Globus pallidus (tissue), 1 donor: ENCODE measurements at places on chromosomes 2 and 18.

DNA sequence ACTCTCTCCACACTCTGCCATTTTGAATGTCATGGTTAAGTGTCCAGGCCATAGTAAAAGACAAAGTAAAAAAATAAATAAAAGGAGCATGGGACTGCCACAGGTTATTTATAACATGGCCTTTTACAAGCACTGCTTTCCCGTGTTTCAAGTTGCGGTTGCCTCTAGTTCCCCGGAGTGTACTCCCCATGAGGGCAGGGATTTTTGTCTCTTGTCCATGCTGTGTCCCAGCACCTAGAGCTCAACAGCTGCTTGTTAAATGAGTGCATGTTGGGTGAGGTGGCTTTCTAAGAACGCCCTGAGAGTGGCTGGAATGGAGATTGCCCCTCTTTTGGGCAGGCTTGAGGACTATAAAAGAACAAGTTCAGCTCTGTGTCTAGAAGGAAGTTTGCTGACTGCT is 8.4 kb downstream of the CAVIN2 start:
- DNase-seq, result no peak

- no peak for DNase-seq
Measured at GRCh38 chr2:165562233-165562632, 92.7 kb downstream of the CSRNP3 start.

DNA sequence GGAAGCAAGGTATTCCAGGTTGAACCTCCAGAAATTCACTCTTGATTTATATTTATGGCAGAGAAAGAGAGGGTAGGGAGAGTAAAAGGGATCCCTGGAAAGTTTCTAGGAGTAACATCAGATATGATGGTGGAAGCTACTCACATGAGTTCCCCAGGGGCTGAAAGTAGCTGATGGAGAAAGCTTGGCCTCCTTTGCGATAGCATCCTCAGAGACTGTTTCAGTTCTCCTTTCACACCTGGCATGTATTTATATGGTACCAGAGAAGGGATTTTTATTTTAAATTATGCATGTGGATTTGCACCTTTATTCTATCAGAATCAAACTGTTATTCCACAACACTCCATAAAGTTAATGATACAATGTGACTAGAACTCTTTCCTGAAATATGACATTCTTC is 126.3 kb upstream of the OSR1 start:
- DNase-seq, result no peak

DNA sequence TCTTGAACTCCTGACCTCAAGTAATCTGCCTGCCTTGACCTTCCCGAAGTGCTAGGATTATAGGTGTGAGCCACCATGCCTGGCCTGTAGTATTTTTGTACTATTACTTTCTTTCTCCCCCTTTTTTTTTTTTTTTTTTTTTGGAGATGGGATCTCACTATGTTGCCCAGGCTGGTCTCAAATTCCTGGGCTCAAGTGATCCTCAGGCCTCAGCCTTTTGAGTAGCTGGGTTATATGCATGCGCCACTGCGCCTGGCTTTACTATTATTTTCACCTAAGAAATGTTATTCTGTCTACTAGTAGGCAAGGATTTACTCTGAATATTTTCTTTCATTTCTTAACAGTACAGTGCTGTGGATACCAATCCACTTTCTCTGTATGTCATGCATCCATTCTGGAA is 17.4 kb upstream of the ADGRF3 start:
- no peak for DNase-seq

GRCh38 chr2:240637116-240637900 is 12.0 kb downstream of the GPR35 start:
- DNase-seq, result no peak

- DNase-seq, result no peak
Measured at GRCh38 chr2:23093513-23093912, 291.5 kb upstream of the KLHL29 start.
